ENCODE measurements at places on chromosomes 6 and 20. TPM values are rescaled to one million over a fixed set of nuclear protein-coding genes. Genes with fewer than 3 reads are reported as not detected.

DNA sequence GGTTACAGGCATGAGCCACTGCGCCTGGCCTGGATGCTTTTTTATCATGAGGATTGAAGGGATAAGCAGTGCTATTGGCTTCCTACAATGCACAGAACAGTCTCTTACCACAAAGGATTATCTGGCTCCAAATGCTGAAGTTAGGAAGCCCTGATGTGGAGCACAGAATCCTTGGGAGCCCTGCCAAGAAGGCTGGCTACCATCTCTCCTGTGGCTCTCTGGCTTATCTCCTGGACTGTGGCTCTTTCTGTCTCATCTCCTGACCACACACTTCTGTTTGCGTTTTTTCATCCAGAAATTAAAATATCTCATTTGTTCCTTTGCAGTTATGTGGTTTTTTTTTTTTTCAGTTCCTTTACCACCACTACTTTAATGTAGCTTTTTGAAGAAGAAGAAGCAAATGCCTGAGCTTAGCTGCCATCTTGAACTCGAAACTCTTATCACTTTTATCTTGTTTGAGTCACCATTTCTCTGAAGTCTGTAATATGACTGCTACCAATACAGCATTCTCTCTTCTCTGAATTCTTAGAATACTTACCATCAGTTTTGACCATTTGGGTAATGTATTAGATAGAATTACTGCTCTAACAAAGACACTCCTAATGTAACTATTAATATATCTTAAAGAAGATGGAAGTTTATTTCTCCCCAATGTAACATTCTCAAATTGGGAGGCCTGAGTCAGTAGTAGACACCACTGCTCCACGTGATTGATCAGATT lies 1044.7 kb downstream of the KIF16B start:
- no peak for DNase-seq

DNA sequence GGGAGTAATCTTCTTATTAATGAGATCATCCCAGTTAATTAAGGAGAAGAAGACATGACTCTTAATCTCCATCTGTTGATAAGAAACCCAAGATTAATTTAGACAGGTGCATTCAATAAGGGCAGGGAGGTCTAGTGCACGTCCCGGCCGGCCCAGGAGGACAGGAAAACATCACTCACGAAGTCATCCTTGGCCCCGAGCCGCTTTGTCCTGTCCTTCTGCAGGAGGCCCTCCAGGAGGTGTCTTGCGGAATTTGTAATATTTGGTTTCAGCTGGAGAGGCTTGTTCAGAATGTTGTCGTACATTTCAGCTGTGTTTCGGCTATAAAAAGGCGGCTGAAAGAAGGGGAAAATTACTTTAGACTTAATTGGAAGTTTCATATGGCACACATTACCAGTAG lies 118.4 kb upstream of the SLC2A12 start:
- DNase-seq, result no peak

- DNase-seq, result no peak
Measured at GRCh38 chr6:41546866-41547798, 951 bp downstream of the FOXP4 start.

- DNase-seq, result no peak
Measured at GRCh38 chr6:45955597-45955996, 60.1 kb downstream of the CLIC5 start.

DNA sequence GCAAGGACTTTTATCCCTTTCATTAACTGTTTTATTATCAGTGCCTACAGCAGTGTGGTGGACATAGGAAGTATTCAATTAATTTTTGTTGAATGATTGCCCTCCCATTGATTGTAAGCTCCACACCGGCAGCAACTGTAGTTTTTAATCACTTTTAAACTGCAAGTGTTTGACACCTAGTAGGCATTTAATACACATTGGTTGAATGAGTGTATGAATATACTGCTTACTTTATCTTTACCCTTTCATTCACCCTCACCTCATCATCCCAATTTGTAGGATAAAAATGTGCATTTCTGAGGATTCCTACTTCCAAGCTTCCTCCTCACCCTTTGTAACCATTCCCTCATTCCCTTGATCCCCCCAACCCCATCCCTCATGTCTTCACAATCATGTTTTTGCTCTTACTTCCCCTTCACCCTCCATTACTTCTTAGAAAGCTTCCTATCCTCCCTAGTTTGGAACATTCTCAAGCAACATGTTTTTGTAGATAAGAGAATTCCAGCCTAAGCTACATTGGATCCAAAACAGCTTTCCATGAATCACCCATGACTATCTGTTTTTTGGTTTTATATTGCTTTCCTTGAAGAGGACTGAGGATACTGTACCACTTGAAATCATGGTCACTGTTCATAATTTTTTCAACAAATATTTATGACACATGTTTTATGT lies 955 bp upstream of the SLC26A8 start:
- no peak for DNase-seq

- no peak for DNase-seq
Measured at GRCh38 chr20:18684775-18685174, 96.9 kb downstream of the DTD1 start.

- no peak for DNase-seq
Measured at GRCh38 chr6:152300517-152300916, 336.6 kb downstream of the SYNE1 start.

- no peak for DNase-seq
Measured at GRCh38 chr6:143539734-143540133, 28.2 kb upstream of the FUCA2 start.

GRCh38 chr6:149503276-149503675 lies 18.5 kb upstream of the ZC3H12D start:
- DNase-seq, result no peak

DNA sequence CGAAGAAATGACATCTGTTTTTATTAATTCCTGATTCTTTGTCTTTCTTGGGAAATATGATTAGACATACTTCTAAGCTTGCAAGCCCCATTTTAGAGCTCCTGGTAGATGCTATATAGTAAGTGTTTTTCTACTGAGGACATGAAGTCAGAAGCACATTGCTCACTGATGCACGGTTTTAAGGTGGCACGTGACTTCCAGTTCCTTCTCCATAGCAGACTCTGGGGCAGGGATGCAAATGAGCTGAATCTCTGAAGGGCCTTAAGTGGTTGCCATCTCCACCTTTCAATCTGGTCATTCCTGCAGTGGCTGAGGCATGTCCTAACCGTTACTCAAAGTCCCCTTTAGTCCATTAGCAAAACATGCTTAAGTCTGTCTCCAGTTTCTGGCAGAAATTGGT lies 421.2 kb upstream of the HTR1E start:
- DNase-seq, result no peak

DNA sequence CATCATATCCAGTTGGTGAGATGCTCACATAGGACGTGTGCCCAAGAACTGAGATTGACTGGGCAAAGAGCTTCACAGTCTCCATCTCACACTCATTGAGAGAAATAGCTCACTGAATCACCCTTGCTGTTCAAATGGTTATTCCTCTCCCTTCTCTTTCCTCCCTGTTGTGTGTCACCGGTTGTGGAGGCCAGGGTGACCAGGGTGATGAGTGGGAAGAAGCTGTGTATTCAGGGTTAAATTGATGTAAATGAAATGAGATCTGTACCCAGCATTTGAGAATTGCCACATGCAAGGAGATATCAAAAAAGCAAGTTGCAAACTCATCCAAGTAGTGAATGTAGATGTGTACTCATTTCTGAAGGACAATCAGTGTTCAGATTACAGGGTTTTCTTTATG lies 36.6 kb upstream of the VAPB start:
- DNase-seq, result no peak

GRCh38 chr6:139982652-139983295 lies 608.3 kb upstream of the CITED2 start:
- DNase-seq, result no peak

DNA sequence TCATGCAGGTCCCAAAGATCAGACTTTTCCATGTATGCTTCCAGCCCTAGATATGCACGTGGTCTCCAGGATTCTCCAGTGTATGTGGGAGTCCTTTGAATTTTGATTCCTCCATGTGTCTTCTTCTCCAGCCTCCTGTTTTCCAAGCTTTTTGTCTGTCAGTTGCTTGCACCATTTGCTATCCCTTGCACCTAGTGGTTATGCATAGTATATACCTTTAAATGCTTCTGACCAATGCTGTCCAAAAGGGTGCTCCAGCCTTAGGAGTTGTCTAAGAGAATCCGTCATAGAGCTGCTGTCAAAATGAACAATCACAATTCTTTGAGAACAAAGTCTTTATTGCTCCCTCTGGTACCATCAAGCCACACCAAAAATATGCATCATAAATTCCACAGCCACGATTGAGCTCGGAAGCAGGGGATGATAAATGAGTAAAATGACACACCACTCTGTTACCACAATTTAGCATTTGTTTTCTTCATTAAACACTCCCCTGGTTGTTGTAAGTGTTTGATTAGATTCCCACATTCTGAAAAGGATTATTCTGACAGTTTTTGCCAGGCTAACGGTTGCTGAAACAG lies 706.2 kb upstream of the GJE1 start:
- no peak for DNase-seq

DNA sequence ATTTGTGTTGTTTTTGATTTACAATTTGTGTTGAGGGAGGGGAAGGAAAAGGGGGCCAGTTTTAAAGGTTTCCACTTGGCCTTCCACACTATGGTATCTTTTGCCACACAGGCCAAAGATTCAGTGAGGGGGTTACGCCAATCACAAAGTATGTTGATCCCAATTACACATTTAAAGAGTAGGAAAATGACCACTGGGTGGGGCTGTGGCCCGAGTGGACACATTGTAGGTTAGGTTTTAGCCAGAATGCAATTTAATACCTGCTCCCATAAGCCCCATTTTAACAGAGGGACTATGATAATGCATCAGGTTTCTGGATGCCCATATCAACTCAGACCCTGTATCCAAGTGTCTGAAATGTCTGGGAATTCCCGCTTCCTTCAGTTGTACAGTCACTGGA lies 15.6 kb downstream of the VGLL2 start:
- no peak for DNase-seq

GRCh38 chr6:27593200-27593818 lies 120.4 kb upstream of the ZNF184 start:
- DNase-seq, result no peak

DNA sequence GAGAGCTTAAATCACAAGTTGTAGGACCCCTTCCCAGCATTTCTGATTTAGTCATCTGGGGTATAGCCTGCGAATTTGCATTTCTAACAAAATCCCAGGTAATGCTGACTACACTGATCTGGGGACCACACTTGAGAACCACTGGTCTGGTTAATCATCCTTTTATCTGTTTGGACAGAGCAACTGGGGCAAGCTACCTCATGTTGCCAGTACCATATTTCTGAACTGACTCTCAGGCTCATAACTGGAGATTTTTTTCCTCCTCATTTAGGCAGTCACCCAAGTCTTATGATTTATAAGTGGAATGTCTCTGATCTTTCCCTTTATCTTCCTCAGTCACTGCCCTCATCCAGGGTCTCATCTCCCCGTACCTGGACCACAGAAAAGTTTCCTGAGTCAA lies 12.0 kb upstream of the GTF3C6 start:
- peak; percentile 90 for DNase-seq

DNA sequence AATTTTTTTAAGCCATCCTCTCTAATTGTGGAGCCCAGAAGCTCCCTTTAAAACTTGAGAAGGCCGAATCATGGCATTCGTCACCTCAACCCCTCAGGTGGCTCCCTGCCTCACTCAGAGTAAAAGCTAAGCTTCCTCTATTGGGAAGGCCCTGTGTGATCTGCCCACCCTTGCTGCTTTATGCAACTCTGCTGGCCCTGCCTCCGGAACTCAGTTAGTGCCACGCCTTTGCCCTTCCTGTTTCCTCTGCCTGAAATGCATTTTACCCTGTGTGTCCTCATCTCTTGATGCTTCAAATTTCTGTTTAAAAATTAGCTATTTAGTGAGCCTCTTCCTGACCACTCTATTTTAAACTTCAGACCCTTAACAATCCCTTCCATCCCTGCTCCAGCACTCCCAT lies 5.7 kb downstream of the PACRG start:
- DNase-seq, result no peak

DNA sequence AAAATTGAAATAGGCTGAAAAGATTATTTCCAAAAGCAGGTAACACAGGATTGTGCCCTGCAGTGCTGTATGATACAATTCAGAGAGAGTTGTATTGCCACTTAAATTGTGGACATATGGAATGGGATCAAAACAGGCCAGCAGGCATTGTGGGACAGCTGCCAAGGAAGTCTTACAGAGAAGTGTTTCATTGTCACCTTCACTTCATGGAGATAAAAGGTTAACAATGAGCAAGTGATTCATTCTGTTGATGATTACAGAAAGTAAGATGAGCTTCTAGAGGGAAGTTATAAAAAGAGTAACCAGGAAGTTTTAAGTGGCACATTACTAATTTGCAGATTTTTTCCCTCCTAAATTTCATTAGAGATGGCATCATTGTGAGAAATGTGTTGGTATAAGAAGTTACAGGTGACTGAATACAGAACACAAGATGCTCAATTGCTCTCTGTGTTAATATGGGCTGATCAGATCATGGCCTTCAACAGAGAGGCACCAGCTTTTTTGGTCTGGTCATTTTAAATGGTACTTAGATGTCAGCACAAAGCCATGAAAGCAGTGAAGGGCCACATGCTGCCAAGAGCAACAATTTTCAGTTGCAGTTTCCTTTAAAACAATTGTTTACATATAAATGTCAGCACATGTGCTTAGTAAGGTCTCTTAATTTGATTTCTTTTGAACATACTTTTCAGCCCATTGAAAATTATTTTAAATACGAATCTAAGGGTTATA lies 402.5 kb upstream of the FKBP1C start:
- DNase-seq, result no peak

GRCh38 chr6:81547149-81547548 lies 205.3 kb downstream of the TENT5A start:
- no peak for DNase-seq

DNA sequence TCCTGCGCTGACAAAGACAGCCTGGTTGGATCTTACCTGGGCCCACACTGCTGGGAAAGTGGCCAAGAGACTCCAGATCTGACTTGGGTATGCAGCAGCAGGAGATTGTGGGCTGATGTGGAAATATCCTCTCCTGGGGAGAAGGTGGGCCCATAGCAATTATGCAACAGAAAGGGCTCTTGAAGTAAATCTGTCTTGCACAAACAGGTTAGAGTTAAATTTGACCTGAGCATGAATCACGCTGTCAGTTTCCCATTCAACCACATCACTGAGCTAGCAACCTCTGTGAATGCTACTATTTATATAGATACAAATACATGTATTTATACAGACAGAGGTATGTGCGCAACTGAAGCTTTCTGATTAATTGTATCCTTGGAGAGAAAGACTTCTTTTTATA lies 28.3 kb upstream of the PDYN start:
- peak; percentile 76 for DNase-seq

DNA sequence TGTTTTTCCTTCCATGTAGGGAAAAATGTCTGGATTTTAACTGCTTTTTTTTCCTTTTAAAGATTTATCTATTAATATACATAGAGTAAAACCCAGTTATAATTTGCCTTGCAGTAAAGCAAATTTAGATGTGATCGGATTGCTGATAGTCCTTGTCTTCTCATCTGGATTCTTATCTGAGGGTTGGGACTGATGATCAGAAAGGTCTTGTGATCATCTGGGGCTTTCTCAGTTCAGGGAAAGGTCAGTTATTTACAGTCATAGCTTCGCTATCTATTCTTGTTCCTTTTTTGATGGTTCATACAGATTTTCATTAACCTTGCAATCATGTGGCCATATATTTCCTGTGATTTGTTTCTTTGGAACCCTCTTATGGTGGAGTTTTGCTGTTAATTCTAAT lies 63.8 kb upstream of the CLDN20 start:
- no peak for DNase-seq

- no peak for DNase-seq
Measured at GRCh38 chr6:43789447-43789846, 19.4 kb downstream of the VEGFA start.

TMEM14B gene
- 86.2 TPM for total RNA-seq

CST5 gene
- not detected for total RNA-seq

SSTR4 gene
- not detected for total RNA-seq

NKAPL gene
- total RNA-seq, result 0.79 TPM

EDN1 gene
- total RNA-seq, result 2.9 TPM

HRH3 gene
- total RNA-seq, result not detected

BPI gene
- total RNA-seq, result not detected

RALGAPA2 gene
- 12.2 TPM for total RNA-seq

EYA2 gene
- 10.6 TPM for total RNA-seq

Data from bronchial epithelial cell (primary cell).